Heart left ventricle (tissue), 16 donors: ENCODE measurements at places on chromosomes 1 and 21. TPM values are rescaled to one million over a fixed set of nuclear protein-coding genes. Genes with fewer than 3 reads are reported as not detected.

- H3K36me3 ChIP-seq, result no peaks in the 10 kb centered on the region
- H3K4me3 ChIP-seq, result peak overlapping the region; percentile 23
- H3K27ac ChIP-seq, result peak overlapping the region; percentile 35
- H3K27me3 ChIP-seq, result no peaks in the 10 kb centered on the region
- DNase-seq, result no peak
Observed at GRCh38 chr21:34180407-34180806, 107.0 kb downstream of the MRPS6 start.

Gene LRRC38
- 0.20 TPM for total RNA-seq

Gene HS2ST1
- total RNA-seq, result 6.6 TPM

Gene OPTC
- total RNA-seq, result not detected

Gene TEX38
- total RNA-seq, result not detected

Gene S100A6
- 368 TPM for total RNA-seq

- no peak for DNase-seq
- no peaks in the 10 kb centered on the region for H3K27me3 ChIP-seq
- H3K27ac ChIP-seq, result no peak overlapping the region
- no peaks in the 10 kb centered on the region for H3K36me3 ChIP-seq
Observed at GRCh38 chr1:17883136-17883535, 128.0 kb downstream of the ACTL8 start.

- H3K27ac ChIP-seq, result no peak overlapping the region
- no peak overlapping the region for H3K4me3 ChIP-seq
- H3K27me3 ChIP-seq, result no peaks in the 10 kb centered on the region
- no peak for DNase-seq
- no peaks in the 10 kb centered on the region for H3K4me1 ChIP-seq
Observed at GRCh38 chr1:22245726-22246125, 102.8 kb upstream of the WNT4 start.

DNA sequence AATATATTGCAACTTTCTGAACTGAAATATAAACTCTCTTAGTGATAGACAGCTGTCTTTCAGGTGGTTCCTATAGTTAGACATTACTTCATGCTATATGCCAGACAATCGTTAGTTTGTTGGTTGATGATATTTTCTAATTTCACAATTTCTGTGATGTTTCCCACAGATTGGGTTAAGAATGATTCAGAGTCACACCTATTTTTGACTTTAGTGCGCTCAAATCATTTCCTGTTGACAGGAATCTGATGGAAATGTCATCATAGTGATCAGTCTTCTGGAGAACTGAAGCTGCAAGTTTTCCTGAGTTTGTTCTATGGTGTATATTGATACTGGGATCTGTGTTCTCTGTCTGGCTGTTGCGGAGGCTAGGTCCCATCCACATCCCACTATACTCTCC is 119.7 kb downstream of the C1orf21 start:
- H3K36me3 ChIP-seq, result no peaks in the 10 kb centered on the region
- no peak for DNase-seq
- peaks cover 70% of the 10 kb centered on the region for H3K4me1 ChIP-seq
- no peak overlapping the region for H3K27ac ChIP-seq

DNA sequence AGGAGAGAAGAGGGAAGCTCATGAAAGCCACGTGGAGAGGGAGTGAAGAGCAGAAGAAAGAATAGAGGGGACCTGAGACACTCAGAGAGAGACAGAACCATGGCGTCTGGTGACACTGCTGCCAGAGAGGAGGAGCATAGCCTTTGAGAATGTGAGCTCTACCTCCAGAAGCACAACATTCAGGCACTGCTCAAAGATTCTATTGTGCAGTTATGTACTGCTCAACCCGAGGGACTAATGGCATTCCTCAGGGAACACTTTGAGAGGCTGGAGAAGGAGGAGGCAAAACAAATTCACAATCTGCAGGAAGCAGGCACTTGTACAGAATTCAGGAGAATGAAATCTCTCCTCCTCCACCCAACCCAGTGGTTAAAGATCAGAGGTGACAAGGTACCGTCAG is 45.1 kb downstream of the BTBD8 start:
- H3K36me3 ChIP-seq, result peaks cover 2% of the 10 kb centered on the region
- H3K27me3 ChIP-seq, result no peaks in the 10 kb centered on the region
- no peaks in the 10 kb centered on the region for H3K4me1 ChIP-seq
- H3K27ac ChIP-seq, result no peak overlapping the region
- H3K4me3 ChIP-seq, result no peak overlapping the region

DNA sequence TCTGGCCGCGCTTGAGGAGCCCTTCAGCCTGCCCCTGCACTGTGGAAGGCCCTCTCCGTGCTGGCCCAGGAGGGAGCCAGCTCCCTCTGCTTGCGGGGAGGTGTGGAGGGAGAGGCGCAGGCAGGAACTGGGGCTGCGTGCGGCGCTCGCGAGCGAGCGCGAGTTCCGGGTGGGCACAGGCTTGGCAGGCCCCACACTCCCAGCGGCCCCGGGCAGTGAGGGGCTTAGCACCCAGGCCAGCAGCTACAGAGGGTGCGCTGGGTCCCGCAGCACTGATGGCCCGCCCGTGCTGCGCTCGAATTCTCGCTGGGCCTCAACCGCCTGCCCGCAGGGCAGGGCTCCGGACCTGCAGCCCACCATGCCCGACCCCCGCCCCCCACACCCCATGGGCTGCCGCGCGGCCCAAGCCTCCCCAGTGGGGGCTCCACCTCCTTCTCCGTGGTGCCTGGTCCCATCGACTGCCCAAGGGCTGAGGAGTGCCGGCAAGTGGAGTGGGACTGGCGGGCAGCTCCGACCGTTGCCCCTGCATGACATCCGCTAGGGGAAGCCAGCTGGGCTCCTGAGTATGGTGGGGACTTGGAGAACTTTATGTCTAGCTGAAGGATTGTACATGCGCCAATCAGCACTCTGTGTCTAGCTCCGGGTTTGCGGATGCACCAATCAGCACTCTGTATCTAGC is 46.0 kb downstream of the COL24A1 start:
- no peak overlapping the region for H3K27ac ChIP-seq
- DNase-seq, result no peak
- no peaks in the 10 kb centered on the region for H3K27me3 ChIP-seq
- no peak overlapping the region for H3K4me3 ChIP-seq
- no peaks in the 10 kb centered on the region for H3K36me3 ChIP-seq

Gene LDLRAD1
- not detected for total RNA-seq

DNA sequence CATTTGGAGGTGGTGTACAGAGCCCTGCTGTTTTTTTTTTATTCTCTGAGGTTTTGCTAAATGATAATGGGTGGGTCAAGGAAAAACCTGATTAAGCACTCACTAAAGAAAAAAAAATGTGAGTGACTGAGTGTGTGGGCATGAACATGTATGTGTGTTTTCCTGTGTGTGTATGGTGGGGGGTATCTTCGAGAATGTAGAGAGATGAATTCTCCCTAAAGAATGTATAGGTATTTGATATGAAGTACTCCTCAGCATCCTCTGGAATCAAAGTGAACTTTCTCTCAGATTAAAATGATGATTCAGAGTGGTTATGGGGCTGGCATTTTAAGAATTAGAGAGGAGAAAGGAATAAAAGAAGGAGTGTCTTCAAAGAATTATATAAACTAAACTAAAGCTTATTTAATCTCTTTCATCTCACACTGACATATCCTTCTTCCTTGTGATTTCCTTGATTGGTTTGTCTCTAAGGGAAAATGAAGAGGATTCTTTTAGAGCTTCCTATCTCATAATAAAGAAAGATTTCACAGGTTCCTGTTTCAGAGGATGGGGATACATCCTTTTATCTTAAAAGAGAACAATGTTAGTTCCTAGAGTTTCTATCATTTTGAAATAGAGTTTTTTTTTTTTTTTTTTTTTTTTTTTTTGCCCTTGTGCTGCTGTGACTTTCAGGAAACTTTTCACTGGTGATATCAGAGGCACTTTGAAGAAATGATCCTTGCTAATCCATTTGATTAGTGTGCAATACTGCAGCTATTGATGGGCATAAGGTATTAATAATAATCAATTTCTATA is 23.9 kb downstream of the S1PR1 start:
- DNase-seq, result no peak
- no peaks in the 10 kb centered on the region for H3K27me3 ChIP-seq
- H3K4me1 ChIP-seq, result no peaks in the 10 kb centered on the region
- H3K27ac ChIP-seq, result no peak overlapping the region
- no peak overlapping the region for H3K4me3 ChIP-seq

DNA sequence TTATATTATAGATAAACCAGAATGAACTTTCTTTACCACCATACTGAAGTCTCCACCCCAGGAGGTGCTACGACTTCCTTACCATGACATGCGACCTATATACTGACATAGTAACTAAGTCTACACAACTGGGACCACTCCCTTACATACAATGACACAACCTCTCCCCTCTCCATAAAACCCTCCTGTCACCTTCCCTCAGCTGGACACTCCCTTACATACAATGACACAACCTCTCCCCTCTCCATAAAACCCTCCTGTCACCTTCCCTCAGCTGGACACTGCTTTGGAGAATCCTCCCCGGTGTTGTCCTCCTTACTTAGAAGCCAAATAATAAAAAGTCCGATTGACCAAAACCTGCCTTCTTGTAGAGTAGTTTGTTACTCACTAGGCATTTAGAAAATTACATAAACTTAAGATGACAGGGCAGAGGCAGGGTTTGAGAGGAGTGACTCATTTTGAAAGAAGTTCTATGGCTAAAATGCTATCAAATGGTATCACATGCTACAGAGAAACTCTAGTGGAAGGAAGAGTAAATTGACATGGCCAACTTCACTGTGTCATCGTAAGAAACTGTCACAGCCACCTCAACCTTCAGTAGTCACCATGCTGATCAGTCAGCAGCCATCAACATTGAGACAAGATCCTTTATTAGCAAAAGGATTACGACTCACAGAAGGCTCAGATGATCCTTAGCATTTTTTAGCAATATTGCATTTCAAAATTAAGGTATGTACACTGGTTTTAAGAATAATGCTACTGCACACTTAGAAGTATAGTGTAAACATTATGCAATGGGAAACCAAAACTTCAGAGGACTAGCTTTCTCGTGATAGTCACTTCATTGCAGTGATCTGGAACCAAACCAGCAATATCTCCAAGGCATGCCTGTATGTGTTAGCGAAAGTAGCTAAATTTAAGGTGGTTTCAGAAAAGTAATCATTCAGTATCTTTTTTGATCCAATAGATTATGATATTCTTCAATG is 56.4 kb downstream of the AHCTF1 start:
- H3K4me1 ChIP-seq, result no peaks in the 10 kb centered on the region
- H3K27ac ChIP-seq, result no peak overlapping the region
- no peak overlapping the region for H3K4me3 ChIP-seq
- no peak for DNase-seq
- peaks cover 88% of the 10 kb centered on the region for H3K36me3 ChIP-seq

- no peak overlapping the region for H3K4me3 ChIP-seq
- H3K27ac ChIP-seq, result no peak overlapping the region
- H3K4me1 ChIP-seq, result no peaks in the 10 kb centered on the region
- no peaks in the 10 kb centered on the region for H3K36me3 ChIP-seq
- no peaks in the 10 kb centered on the region for H3K27me3 ChIP-seq
Observed at GRCh38 chr1:173056365-173056764, 5.6 kb upstream of the TNFSF18 start.

Gene STUM
- 1.7 TPM for total RNA-seq

DNA sequence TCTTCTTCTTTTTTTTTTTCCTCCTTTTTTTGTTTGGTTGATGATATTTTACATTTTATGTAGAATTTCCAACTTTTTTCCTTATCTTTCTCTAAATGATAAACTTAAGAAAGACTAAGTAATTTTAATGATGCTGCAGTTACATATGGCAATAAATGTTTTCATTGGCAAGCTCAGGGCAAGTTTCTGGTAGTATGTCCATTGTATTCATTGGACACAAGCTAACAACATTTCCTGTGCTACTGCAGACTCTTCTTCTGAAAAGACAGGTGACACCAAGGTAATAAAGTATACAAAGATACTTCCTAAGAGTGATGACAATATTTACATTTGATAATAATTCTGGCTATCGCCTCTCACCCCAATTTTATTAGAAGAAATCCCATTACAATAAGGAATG is 219.2 kb upstream of the NFIA start:
- peaks cover 10% of the 10 kb centered on the region for H3K4me1 ChIP-seq
- DNase-seq, result no peak

Gene ELAVL4
- not detected for total RNA-seq

- H3K4me3 ChIP-seq, result no peak overlapping the region
- H3K27ac ChIP-seq, result no peak overlapping the region
- no peaks in the 10 kb centered on the region for H3K27me3 ChIP-seq
- no peaks in the 10 kb centered on the region for H3K36me3 ChIP-seq
Observed at GRCh38 chr1:210536254-210536961, 207.7 kb downstream of the HHAT start.

GRCh38 chr1:67685558-67686266 is 711 bp downstream of the GADD45A start:
- H3K36me3 ChIP-seq, result peaks cover 20% of the 10 kb centered on the region
- H3K27ac ChIP-seq, result peak overlapping the region; percentile 99
- H3K27me3 ChIP-seq, result no peaks in the 10 kb centered on the region

GRCh38 chr1:198295971-198296370 is 139.2 kb downstream of the NEK7 start:
- H3K4me3 ChIP-seq, result no peak overlapping the region
- H3K4me1 ChIP-seq, result peaks cover 10% of the 10 kb centered on the region
- DNase-seq, result no peak
- H3K36me3 ChIP-seq, result peaks cover 6% of the 10 kb centered on the region
- H3K27me3 ChIP-seq, result no peaks in the 10 kb centered on the region

Gene AVPR1B
- not detected for total RNA-seq

GRCh38 chr1:54624466-54625464 is 1.4 kb upstream of the FAM151A start:
- no peaks in the 10 kb centered on the region for H3K27me3 ChIP-seq
- H3K4me1 ChIP-seq, result no peaks in the 10 kb centered on the region
- DNase-seq, result no peak
- no peak overlapping the region for H3K4me3 ChIP-seq

Gene NR1I3
- total RNA-seq, result not detected

- no peak for DNase-seq
- H3K27me3 ChIP-seq, result no peaks in the 10 kb centered on the region
- no peaks in the 10 kb centered on the region for H3K36me3 ChIP-seq
- H3K27ac ChIP-seq, result no peak overlapping the region
- H3K4me1 ChIP-seq, result no peaks in the 10 kb centered on the region
- H3K4me3 ChIP-seq, result no peak overlapping the region
Observed at GRCh38 chr1:169316556-169316955, 51.0 kb downstream of the NME7 start.

GRCh38 chr1:1540090-1540817 is at the start of gene TMEM240:
Gene TMEM240 (minus strand): TSS chr1:1540624. CDS start chr1:1540346, 278 bp downstream.
- peak within 1 kb of the TSS; percentile 87 for H3K27ac ChIP-seq
- no peaks in the 10 kb centered on the region for H3K27me3 ChIP-seq
- DNase-seq, result peak; percentile 87
- no peaks in the 10 kb centered on the region for H3K36me3 ChIP-seq
- H3K4me1 ChIP-seq, result peaks cover 25% of the 10 kb centered on the region
- H3K4me3 ChIP-seq, result peak within 1 kb of the TSS; percentile 56

DNA sequence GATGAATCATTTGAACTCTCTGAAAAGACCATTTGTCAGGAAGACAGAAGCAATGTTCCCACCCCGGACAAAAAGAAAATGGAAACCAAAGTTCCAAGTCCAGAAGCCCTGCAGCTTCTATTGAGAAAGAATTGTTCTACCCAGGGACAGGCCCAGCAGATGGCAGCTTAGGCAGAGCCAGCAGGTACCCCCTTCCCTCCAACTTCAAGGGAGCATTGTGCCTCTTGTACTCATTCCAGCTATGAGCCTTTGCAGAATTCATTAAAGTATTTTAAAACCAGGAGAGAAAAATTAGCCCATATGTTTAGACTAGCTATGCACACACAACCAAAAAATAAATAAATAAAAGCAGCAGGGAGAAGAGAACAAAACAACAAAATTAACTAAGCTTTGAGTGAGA is 85.2 kb upstream of the KCND3 start:
- H3K27me3 ChIP-seq, result no peaks in the 10 kb centered on the region
- no peak overlapping the region for H3K27ac ChIP-seq
- DNase-seq, result no peak
- H3K36me3 ChIP-seq, result no peaks in the 10 kb centered on the region
- H3K4me3 ChIP-seq, result no peak overlapping the region

GRCh38 chr21:37136744-37137143 is 63.7 kb downstream of the TTC3 start:
- H3K4me3 ChIP-seq, result no peak overlapping the region
- no peak overlapping the region for H3K27ac ChIP-seq
- no peaks in the 10 kb centered on the region for H3K4me1 ChIP-seq
